ENCODE measurements at places on chromosomes 12 and 14.

DNA sequence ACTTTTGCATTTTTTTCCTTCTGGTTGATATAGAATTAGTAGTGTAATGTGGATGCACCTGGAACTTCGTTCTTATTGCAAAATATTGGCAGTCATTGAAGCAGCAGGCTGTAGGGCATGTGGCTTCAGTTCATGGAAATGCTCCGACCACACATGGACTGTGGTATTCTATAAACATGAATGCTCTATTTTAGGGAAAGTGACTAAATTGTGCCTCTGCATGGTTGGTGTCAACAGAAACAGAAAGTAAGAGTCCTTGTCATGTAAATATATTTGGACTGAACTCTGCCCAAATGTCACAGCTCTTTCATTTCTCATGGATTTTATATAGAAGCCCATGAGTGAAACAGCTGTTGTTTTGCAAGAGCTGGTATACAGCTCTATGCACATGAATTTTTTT is 917.0 kb downstream of the LRFN5 start:
- no peak for DNase-seq

GRCh38 chr12:38664661-38665269 is 240.6 kb downstream of the CPNE8 start:
- no peak for DNase-seq

DNA sequence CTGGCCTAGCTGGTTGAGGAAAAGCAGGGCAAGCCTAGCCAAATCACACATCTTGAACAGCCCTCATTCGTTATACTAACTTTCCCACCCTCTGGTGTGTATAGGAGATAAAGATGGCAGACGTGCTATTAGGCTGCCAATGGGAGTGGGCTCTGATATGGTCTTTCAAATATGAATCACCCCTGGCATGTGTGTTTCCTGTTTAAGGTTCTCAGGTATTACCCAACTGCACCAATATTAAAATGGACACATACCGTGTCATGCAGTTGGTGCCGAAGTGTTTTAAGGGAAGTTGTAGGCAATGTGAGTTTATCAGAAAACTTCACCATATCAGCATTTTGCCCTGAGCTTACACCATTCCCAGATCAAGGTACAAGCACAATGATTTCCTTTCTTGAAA is 33.4 kb downstream of the CHST11 start:
- no peak for DNase-seq

- no peak for DNase-seq
Observed at GRCh38 chr12:6424866-6425265, 19.9 kb upstream of the CD27 start.

GRCh38 chr12:128969480-128970055 is 116.3 kb downstream of the GLT1D1 start:
- DNase-seq, result no peak

- no peak for DNase-seq
Observed at GRCh38 chr14:56659378-56659777, 79.8 kb downstream of the TMEM260 start.
